Psoas muscle (tissue), 8 donors: ENCODE measurements at places on chromosomes 7 and 10. TPM values are rescaled to one million over a fixed set of nuclear protein-coding genes. Genes with fewer than 3 reads are reported as not detected.
A peak's percentile ranks its signal among the peaks of the same experiment; 100 is the strongest.

The RBP3 gene
- polyA plus RNA-seq: not detected

The MALRD1 gene
- 0.38 TPM for polyA plus RNA-seq

The NPSR1 gene
- not detected for polyA plus RNA-seq

GRCh38 chr7:143901332-143901667 is 676 bp downstream of the TCAF1 start:
- H3K27ac ChIP-seq: peak overlapping the region; percentile 88
- no peaks in the 10 kb centered on the region for H3K36me3 ChIP-seq
- no peaks in the 10 kb centered on the region for H3K27me3 ChIP-seq
- H3K4me3 ChIP-seq: peak overlapping the region; percentile 90
- peaks cover 10% of the 10 kb centered on the region for H3K4me1 ChIP-seq
- peak; percentile 35 for DNase-seq

GRCh38 chr10:59808896-59809643 is 55.8 kb upstream of the MRLN start:
- H3K36me3 ChIP-seq: peaks cover 74% of the 10 kb centered on the region
- DNase-seq: peak; percentile 92
- H3K4me3 ChIP-seq: no peak overlapping the region
- H3K27ac ChIP-seq: peak overlapping the region; percentile 59
- peaks cover 26% of the 10 kb centered on the region for H3K4me1 ChIP-seq

- H3K4me1 ChIP-seq: no peaks in the 10 kb centered on the region
- no peak for DNase-seq
Measured at GRCh38 chr7:37365405-37365804, 83.3 kb downstream of the ELMO1 start.

DNA sequence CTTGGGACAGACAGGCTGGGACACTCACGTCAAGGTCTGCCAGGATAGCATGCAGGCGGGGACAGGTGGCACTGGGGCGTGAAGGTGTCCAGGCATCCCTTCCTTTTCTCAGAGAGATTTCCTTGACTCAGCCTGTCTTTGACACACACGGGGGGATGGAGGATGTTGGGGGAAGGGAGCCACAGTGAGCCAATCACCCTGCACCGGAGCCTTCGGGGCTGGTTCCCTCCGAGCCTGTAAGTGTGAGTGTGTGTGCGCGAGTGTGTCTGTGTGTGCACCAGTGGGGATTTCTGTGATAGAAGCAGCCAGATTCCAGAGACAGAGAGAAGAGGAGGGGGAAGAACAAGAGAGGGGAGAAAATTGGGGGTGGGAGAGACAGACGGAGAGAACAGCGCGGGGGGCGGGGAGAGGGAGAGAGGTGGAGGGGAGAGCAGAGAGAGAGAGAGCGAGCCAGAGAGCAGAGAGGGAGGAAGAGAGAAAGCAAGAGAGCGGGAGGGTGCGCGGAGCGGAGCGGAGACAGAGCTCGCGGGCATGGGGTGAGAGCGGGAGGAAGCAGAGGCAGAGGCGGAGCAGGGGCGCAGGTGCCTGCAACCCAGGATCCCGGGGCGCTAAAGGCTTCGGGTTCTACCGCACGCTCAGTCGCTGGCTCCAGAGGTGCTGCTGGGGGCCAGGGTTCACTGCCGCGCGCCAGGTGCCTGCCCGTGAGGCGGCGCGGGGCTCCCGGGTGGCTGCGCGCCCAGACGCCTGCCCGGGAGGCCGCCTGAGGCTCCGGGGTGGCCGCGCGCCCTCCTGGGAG is 466 bp upstream of the GPR26 start:
- DNase-seq: no peak
- no peaks in the 10 kb centered on the region for H3K4me1 ChIP-seq
- H3K36me3 ChIP-seq: no peaks in the 10 kb centered on the region

GRCh38 chr10:21989453-21990154 is 13.9 kb downstream of the DNAJC1 start:
- no peaks in the 10 kb centered on the region for H3K36me3 ChIP-seq
- DNase-seq: peak; percentile 39
- H3K4me1 ChIP-seq: peaks cover 4% of the 10 kb centered on the region
- no peak overlapping the region for H3K4me3 ChIP-seq
- H3K27me3 ChIP-seq: no peaks in the 10 kb centered on the region
